NCI-H1436 treated with DMSO at 0.1 percent for 48 hours (cell line): ENCODE measurements at places on chromosomes 6 and 20.

- DNase-seq, result no peak
Observed at GRCh38 chr6:33007831-33008400, 1.5 kb downstream of the HLA-DOA start.

GRCh38 chr6:45454008-45454911 is 76.5 kb upstream of the SUPT3H start:
- DNase-seq, result no peak

GRCh38 chr6:45850378-45851033 is 165.2 kb downstream of the CLIC5 start:
- no peak for DNase-seq

- DNase-seq, result no peak
Observed at GRCh38 chr20:58117944-58118343, 110.5 kb downstream of the ANKRD60 start.

DNA sequence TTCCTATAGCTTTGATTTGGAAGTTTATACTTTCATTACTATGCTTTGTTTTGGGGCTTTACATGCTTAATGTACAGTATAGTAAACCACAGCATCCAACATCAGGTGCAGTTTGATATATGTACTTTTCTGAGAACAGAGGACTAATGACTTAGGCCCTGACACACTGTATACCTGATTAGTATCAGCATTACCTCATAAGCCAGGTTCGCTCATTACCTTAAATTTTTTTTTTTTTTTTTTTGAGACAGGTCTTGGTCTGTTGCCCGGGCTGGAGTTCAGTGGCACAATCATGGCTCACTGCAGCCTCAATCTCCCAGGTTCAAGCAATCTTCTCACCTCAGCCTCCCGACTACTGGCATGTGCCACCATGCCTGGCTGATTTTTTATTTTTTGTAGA is 28.4 kb downstream of the CD109 start:
- DNase-seq, result no peak

- no peak for DNase-seq
Observed at GRCh38 chr6:159308198-159308597, 139.0 kb downstream of the FNDC1 start.

DNA sequence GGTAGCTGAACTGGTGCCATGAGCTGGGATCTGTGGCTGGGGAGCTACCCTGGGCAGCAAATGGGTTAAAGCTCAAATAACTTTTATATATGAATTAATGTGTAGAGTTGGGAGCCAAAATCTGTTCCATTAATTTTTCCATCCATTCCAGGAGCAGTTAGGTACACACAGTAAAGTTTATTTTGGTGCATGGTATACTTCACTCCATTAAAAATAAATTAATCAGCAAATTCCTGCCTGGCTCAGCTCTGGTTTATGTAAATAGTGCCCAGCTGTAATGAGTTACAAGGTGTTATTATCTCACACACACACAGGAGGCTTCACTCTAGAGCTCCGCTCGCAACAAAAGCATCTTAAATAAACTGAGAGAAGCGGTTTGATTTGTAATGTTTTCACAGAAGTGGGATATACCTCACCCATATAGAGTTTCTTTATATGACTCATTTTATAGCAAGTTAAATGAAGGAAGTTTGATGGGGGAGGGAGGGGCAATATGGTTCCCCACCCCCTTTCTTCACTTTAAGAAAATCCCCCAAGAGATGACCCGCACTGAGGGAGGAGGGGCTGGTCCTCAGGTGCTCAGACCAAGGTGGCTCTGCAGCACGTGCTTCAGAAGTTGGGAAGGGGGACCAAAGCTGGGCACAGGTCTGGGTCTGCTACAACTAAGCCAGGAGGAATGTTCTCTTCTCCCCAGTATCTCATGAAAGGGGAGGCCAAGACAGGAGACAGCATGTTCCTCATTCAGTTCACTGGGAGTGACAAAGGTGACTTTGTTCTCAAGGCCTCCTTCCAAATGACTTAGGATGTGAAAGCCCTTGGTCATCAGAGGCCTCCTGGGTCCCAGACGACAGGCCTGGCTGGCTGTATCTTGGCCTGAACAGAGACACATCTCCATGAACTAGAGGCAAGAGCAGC is 10.5 kb upstream of the FAM83C start:
- DNase-seq, result no peak

DNA sequence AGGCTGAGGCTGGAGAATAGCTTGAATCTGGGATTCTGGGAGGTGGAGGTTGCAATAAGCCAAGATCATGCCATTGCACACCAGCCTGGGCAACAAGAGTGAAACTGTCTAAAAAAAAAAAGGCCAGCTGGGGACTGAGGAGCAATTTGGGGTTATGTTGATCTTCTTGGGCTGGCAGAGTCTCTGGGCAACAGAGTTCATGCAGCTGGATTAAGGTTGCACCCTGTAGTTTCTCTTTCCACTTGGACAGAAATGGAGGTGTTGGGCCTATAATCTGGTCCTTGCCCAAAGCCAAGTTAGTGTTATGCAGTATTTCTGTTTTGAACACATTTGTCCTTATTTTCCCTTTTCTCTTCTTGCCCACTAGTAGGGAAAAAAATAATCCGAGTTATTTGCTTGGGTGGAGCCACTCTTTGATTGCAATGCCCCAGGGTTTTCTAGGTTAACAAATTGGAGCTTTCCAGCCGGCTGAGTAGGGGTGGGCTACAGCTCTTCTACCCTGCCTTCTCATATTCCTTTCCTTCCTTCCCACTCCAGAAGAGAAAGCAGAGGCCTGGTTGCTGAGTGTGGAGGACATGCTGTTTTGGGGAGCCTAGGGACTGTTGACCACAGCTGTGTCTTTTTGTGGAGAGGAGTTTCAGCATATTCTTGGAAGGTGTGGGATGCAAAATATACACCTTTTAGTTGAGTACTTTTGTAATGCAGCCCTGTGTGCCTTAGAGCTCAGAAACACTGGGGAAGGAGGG is 213.9 kb downstream of the SOX4 start:
- DNase-seq, result no peak

DNA sequence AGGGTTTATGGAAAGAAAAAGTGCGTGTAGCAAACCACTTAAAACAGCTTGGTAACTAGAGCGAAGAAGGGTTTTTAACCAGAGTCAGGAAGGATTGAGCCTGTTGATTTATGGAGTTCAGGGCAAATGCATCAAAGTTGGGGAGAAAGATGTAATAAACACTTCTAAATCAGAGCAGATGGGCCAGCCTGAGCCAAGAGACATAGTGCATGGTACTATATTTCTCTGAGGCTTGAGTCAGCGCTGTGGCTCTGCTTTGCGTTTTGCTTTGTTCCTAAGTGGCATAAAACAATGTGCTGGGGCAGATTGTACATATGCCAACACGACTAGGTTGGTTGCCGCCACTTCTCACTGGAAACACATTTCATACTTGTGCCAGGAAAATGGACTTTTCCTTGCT is 111.3 kb downstream of the BCKDHB start:
- no peak for DNase-seq

- DNase-seq, result no peak
Observed at GRCh38 chr6:13725570-13725969, 13.9 kb upstream of the RANBP9 start.

DNA sequence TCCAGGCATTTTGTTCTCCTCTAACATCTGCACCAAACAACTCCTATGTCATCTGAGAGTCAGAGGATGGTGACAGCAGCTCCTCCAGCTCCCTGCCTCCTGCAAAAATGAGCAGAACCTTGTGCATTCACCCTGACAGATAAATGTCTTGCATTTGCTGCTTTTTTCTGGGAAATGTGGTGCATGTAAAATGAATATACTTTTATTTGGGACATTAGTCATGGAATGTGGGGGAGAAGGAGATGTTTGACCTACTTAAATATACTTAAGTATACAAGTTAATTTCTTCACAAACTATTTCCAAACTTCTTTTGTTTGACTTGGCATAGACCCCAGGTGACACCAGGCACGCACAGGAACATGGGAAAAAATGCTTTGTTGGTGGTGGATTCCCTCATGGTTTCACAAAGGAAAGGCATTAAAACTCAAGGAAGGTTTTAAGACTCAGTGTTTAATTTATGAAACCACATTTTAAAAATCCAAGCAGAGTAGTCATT is 181.8 kb upstream of the MCHR2 start:
- DNase-seq, result no peak

DNA sequence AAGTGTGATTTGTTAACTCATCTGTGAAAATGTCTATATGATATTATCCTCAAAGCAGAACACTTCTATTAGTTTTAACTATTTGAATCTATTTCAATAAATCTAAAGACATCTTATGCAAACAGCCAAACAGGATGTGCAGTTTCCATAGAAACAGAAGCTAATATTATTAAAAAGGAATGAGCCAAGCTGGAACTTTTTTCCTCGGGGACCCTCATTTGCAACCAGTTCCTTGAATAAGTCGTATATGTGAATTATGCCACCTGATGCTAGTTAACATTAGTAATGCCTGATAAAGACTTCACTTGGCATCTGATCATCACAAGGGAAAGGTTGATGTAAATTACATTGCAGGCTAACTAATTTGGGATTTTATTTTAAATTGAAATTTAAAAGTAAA is 216.9 kb upstream of the SMLR1 start:
- DNase-seq, result no peak

DNA sequence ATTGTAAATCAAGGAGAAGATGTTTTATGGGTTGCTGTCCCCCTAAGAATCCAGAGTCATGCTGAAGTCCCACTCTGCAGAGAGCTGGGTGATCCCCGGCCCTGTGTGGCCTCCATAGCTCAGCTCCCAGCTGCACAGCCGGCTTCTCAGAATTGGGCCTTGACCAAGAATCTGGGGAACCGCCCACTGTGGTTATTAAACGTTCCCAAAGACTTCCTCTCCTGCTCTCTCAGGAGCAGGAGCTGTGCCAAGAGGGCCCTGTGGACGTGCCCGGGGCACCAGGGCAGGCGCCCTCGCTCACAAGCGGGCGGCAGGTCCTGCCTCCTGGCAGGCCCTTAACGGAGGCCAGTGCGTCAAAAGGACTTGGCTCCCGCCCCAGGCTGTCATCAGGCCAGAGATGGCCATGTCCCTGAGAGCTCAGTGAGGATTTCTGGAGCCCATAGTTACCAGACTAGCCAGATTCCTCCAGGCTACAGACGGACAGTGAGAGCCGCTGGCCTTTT is 30.4 kb downstream of the ZC3H12D start:
- no peak for DNase-seq

- DNase-seq, result no peak
Observed at GRCh38 chr20:57596998-57597939, 23.0 kb downstream of the ZBP1 start.

DNA sequence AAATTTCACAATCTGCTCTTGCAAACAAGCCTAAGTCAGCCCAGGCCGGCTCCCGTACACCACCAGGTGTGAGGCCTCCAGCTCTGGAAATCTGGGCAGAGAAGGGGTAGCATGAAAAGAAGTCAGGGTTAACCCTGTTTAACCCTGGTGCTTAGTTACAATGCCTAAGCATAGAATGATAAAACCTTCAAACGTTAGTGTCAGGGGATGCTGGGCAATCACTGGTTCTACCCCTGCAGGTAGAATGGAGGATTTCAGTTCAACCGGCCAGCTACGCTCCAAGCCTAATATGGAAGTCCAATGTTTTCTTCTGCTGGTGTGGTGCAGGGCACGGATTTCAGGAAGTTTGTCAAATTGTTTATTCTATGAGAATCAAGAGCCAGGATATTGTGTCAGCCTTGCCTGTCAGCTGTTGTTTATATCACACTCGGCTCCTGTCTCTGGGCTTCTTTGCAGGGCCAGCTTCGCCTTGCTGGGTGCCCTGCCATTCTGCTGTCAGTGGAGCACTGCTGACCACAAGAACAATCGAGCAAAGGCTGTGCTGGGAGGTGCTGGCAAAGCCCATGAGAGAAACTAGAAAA is 20.2 kb upstream of the CD93 start:
- no peak for DNase-seq

DNA sequence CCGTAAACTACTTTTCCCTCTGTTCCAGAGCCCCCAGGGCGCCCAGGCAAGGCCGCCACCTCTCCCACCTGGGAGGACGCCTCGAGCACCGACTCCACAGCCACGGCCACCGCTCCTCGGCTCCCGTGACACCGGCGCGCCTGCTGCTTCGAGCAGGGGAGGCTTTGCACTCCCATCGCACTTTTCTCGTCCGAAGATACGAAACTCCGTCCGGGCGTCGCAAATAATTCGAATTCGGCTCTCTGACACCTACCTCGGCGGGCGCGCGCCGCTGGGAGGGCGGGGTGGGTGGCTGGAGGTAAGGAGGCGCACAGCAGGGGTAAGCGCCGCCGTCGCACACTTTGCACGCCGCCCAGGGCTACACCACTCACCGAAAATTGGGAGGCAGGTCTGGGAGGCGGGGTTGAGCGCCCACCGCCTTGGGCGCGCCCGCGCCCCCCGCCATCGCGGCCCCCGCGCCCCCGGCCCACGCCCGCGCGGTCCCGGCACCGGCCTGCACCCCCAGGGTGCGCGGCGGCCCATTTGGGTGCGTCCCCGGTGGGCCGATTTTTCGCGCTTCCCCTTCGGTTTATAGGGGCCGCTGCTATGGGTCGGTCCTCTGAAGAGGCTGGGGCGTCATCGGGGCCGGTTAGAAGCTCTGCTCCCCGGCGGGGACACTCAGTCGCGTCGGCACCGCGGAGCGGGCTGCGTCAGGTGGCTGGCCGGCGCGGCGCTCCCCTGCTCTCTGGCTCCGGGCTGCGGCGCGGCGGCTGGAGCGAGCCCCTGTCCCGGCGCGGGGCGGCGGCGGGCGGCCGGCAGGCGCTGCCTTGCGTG is 36.2 kb downstream of the GNAS start:
- peak; percentile 13 for DNase-seq

- peak; percentile 17 for DNase-seq
Observed at GRCh38 chr20:46406986-46407670, 713 bp upstream of the ELMO2 start.

DNA sequence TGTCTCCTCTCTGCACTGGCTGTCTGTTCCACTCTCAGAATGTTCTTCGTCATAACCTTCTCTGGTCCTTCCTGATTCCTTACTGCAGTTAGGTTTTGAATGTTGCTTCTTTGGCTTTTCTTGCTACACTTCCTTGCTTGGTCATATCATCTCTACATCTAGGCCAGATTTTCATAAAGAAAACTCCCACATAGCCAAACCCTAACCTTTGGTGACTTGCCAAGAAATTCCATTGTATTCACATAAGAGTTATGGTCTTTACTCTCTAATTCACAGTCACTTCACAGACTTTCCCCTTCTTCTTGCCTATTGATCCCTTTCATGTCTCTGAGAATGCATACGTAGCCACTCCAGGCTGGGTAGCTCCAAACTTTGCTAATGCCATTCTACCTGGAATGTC is 41.9 kb upstream of the SIM1 start:
- no peak for DNase-seq

GRCh38 chr6:159084493-159085091 is 39.8 kb upstream of the TAGAP start:
- no peak for DNase-seq

- DNase-seq, result no peak
Observed at GRCh38 chr20:32585586-32586127, 524 bp upstream of the NOL4L start.

- no peak for DNase-seq
Observed at GRCh38 chr20:881051-881782, 34.9 kb downstream of the ANGPT4 start.

GRCh38 chr6:1291381-1291780 is 20.5 kb upstream of the FOXQ1 start:
- no peak for DNase-seq

GRCh38 chr20:12687476-12687875 is 321.3 kb upstream of the SPTLC3 start:
- DNase-seq, result no peak
